GM12892 (cell line): ENCODE measurements at places on chromosomes 5 and 9.

GRCh38 chr5:140261403-140262171 lies 41.3 kb downstream of the PFDN1 start:
- no peak for DNase-seq

- no peak for DNase-seq
These were observed 93.7 kb upstream of the FBN2 start for GRCh38 chr5:128631771-128632170.

DNA sequence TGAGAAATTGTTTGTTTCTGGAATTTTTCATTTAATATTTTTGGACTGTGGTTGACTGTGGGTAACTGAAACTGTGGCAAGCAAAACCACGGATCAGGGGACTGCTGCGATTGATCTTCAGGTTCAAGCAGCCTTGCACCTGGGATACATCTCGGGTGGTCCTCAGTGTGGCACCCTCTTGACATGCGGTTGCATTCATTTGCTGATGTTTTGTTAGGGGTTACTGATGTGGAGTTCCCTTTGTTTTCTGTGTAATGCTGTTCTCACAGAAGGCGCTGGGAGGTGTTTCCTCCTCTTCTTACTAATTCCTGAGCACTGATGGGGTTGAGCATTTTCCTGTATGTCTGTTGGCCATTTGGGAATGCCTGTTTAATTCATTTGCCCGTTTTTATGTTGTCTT lies 60.4 kb downstream of the EHMT1 start:
- no peak for DNase-seq

DNA sequence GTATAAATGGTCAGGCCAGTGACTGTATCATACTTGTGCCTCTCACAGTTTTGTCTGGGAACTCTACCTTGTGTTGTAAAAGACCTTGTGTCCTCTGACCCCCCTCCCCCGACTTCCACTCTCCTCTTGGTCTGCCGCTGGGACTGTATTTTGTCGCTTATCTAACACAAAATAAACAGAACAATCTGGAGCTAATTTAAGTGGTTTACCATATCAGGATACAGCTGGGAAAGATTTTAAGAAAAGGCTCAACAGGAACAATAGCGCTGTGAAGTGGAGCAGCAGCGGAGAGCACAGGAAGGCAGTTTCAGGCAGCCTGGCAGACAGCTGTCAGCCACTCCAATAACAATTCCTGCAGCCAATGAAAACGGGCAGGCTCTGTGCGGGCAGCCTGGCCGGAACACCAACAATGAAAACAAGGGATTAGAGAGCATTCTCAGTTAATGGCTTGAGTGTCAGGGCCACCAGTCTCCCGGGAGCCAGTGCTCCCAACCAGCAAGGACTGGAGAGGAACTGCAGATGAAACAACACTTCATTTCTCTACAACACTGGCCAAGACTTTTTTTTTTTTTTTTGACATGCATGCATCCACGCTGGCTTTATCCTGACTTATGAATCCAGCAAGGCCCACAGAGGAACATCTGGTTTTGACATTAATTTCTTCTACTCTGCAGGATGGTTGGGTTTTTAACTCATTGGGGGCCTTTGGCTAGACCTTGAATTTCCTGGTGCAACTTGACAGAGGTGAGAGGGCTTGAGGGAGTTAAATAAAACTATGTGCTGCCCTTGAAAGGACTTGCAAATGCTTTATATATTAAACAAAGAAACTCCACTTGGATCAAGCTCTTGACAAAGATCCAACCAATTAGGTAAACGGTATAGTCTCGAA lies 76.7 kb downstream of the ARSB start:
- DNase-seq, result no peak

DNA sequence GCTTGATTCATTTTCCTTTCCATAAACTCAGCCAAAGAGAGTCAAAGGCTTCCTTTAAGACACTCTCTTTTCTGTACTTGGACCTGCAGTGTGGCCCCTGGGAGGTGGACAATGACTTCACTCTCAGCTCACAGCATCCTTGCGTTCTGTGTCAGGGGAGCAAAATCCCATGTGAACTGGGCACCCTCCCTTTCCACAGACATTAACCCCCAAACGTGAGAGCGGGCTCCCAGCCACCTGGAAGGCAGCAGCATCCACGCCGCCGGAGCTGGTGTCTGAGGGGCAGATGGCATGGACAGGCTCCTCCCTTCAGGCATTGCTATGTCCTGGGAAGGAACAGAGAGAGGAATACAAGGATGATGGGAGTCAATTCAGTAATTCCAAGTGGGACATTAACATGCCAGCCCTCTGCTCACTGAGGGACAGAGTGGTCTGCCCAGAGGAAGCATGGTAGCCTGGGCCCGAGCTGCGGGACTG lies 39.5 kb downstream of the TRIP13 start:
- no peak for DNase-seq

DNA sequence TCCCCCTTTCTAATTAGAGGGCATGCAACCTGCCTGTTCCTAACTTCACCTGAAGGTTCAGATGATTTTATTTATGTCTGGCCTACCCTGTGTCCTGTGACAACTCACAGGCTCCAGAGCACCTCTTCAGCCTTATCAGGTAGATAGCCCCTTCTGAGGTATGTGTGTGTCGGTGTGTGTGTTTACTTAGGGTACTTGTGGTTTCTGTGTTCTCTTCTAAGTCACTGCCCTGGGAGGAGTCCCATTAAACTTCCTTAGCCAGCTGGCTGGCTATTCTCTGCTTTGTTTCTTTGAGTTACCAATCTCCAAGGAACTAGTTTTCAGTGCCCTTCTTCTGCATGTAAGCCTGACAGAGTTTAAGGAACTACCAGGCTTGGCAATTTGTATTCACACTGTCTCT lies 74.9 kb downstream of the UNC13B start:
- no peak for DNase-seq

GRCh38 chr9:113511856-113512761 lies 48.6 kb downstream of the RGS3 start:
- DNase-seq, result peak; percentile 58

GRCh38 chr5:175257847-175258194 lies 186.2 kb downstream of the DRD1 start:
- DNase-seq, result no peak

DNA sequence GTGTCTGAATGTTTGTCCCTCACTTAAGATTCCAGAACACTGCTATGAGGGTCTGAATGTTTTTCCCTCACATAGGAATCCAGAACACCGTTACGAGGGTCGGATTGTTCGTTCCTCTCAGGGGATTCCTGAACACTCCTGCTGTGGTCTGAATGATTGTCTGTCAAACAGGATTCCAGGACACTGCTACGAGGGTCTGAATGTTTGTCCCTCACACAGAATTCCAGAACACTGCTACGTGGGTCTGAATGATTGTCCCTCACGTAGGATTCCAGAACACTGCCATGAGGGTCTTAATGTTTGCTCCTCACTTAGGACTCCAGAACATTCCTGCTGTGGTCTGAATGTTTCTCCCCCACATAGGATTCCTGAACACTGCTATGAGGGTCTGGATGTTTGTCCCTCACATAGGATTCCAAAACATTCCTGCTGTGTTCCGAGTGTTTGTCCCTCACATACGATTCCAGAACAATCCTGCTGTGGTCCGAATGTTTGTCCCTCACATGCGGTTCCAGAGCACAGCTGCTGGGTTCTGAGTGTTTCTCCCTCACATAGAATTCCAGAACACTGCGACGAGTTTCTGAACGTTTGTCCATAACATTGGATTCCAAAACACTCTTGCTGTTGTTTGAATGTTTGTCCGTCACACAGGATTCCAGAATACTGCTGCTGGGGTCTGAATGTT lies 199.5 kb downstream of the FOXD4L6 start:
- no peak for DNase-seq

DNA sequence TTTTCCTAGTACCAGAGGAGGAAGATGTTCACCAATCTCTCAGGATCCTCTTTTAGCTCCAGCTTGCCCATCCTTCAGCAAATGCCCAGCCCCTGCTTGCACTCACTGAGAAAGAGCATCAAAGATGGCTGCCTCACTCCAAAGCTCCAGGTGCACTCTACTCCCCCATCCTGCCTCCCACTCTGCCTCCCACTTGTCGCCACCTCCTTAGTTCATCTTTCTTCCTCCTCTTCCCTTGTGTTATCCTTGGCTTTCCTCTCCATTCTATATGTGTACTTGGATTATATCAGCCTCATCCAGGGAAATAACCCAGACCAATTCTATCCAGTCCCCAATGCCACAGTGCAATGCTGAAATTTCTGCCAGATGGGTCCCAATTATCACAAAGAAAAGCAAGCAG lies 87.1 kb upstream of the CPLX2 start:
- no peak for DNase-seq

DNA sequence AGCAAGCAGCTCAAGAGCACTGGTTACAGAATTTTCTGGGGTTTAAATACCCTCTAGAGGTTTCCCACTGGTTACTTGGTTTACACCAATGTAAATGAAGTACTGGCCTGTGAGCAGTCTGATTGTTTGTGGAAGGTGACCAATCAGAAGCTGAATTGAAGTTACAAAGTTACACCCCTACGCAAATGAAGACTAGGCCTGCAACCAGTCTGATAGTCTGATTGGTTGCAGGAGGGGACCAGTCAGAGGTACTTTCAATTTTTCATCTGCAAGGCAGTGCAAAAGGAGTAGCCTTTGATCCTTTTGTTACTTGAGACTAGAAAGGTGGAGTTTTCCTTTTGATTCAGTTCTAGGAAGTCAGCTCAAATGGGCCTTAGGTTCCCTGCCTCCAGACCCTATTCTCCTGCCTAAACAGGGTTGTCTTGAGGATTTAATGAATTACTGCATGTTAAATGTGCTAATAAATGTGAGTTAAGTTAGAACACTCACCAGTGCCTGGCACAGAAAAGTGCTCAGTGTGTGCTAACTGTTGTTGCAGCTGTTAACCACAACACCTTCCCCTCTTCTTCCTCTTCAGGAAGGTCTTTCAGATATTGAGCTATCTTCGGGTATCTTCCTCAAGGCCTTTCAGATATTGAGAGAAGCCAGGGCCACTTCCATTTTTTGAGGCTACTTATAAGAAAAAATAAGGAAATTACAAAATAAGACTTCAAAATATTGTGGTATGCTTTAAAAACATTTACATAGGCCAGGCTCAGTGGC lies 32.1 kb upstream of the CLINT1 start:
- no peak for DNase-seq

- DNase-seq, result no peak
These were observed 299.7 kb downstream of the NFIB start for GRCh38 chr9:14014218-14014617.

DNA sequence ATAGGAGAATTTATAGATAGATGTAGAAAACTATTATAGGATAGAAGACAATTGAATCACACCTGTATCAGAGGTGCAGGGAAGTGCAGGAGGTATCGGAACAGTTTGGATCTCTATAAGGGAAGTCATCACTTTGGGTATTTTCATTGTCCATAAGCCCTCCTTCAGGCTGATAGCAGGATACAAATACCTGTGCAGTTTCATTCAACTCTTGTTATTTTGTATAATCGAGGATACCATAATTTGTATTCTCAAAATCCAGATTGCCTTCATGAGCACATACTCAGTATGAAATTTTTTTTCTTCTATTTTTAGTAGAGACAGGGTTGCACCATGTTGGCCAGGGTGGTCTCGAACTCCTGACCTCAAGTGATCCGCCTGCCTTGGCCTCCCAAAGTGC lies 289.1 kb downstream of the AOPEP start:
- DNase-seq, result no peak

DNA sequence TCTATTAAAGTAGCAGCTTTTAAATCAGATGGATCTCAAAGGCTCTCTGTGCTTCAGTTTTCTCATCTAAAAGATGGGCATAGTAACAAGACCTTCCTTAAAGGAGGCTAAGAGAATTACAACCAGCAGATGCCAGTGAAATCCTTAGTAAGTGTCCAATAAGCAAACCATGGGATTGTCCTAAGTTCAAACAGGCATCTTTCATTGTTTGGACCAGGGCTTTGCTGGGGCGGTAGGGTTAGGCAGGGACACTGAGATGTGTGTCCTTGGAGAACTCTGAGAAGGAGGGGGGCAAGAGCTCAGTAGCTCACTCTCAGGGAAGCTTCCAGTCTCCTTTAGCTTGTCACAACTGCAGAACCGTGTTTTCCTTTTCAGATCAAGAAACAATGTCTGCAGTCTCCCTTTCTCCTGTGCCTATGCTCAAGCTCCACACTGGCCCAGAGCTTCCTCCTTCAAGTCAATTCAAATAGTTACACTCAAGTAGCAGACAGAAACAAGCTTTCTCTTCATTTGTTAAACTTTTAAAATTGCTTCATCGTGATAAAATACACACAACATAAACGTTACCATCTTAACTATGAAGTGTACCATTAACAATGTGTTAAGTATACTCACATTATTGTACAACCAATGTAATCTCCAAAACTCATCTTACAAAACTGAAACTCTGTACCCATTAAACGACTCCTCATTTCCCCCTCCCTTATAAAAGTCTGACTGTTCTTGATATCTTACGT lies 216.2 kb downstream of the PIK3R1 start:
- DNase-seq, result no peak

GRCh38 chr9:82105729-82106128 lies 117.2 kb downstream of the SPATA31D1 start:
- DNase-seq, result no peak

GRCh38 chr9:14311956-14312685 lies 1.8 kb downstream of the NFIB start:
- no peak for DNase-seq
